Diencephalon (tissue), 1 donor: ENCODE measurements at places on chromosomes 4 and X. TPM values are rescaled to one million over a fixed set of nuclear protein-coding genes. Genes with fewer than 3 reads are reported as not detected.

The ARHGAP10 gene
- total RNA-seq = 7.2 TPM

The TRPC3 gene
- 14.5 TPM for total RNA-seq

The CYLC1 gene
- 0.23 TPM for total RNA-seq

The GPR143 gene
- 3.9 TPM for total RNA-seq

The STPG2 gene
- total RNA-seq = 6.2 TPM

The NUP54 gene
- total RNA-seq = 84.4 TPM

The NCAPG gene
- total RNA-seq = 12.2 TPM

The CLDN22 gene
- not detected for total RNA-seq

The DRD5 gene
- total RNA-seq = 3.0 TPM

The DTHD1 gene
- 7.4 TPM for total RNA-seq

The DGAT2L6 gene
- not detected for total RNA-seq

The TCP11X1 gene
- not detected for total RNA-seq
